Type B pancreatic cell (in vitro differentiated cells): ENCODE measurements at places on chromosomes 12 and 14.

DNA sequence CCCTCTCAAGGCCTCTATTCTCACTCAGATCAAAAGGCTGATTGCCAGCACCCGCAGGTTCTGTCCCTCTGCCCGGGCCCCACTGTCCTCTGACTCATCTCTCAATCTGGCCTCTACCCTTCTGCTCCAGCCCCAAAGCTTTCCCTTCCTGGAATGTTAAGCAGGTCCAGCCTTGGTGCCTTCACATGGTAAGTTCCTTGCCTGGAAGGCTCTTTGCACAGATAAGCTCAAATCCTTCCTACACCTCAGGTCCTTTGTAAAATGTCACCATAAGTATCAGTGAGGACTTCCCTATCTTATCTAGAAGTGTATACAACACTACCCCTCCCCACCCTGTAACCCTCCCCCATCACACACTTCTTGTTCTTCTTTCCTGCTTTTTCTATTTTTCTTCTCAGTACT lies 22.2 kb downstream of the LPCAT3 start:
- no peak for DNase-seq

GRCh38 chr14:34865889-34866574 lies 9.1 kb downstream of the BAZ1A start:
- DNase-seq = no peak

DNA sequence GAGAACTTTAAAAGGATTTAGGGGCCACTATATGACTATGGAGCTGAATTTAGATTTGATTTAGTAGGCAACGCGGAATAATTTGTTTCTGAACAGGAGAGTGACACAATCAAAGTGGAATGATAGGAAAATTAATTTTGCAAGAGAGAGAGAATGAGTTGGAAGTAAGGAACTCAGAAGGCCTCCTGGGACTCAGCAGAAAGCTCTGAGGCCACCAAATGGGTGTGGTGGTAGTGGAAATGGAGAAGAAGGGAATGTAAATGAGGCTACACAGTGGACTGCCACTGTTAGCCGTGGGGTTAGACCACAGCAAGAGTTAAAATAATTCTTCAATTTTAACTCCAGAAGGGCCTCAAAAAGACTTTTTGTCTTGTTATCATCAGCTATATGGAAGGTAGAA lies 102.7 kb downstream of the LRRK2 start:
- no peak for DNase-seq

DNA sequence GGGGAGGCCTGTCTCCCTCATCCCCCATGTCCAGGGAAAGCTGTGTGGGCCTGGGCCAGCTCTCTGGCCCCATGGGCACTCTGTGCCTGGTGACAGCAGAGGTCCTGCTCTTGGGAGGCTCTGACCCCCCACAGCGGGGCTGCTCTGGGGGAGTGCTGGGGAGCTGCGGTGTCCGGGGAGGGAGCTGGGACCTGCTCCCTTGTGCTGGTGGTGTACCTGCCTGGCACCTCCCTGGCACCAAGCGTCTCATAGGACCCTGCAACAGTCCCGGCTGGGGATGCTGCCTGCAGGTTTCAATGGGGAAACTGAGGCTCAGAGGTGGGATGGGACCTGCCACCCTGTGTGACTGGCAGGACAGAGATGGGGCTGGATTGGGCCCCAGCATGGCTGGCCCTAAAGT lies 111.3 kb downstream of the KIF26A start:
- peak; percentile 59 for DNase-seq

DNA sequence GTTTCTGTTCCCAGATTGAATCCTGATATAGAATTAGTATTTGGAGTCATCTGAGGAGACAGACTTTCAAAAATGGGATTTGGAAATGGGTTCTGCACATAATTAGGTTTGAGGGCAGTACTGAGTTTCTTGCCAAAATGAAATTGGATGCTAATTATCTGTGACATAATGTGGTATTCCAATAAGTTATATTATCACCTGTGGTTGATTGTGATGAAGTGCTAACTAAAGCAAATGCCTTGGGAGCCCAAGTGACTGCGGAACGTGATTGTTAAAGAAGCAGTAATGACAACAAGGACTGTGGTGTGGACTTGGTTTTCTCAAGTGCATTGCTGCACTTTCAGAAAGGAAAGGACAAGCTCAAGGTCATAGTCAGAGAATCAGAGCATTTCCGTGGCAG lies 337.0 kb downstream of the IPO8 start:
- no peak for DNase-seq

- no peak for DNase-seq
Measured at GRCh38 chr12:44960423-44960822, 84.3 kb upstream of the NELL2 start.

GRCh38 chr12:11888029-11888428 lies 182.7 kb upstream of the BCL2L14 start:
- no peak for DNase-seq

DNA sequence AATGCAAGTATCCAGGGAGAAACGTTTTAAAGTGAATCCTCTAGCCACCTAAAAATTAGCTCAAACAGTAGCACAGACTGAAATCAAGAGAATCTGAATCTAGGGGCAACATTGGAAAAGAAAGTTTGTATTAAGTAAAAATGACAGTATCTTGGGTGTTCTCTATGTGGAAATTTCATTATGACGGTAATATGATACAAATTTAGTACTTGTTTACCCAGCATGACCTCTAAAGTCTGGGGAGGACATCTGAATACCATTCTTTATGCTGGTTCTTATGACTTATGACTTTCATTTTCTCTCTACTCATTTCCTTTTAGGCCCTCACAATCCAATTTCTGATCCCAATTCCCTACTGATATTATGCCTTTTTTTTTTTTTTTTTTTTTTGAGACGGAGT lies 14.0 kb downstream of the GTSF1 start:
- DNase-seq = no peak

- no peak for DNase-seq
Measured at GRCh38 chr12:128519426-128519825, 252.5 kb downstream of the TMEM132C start.

DNA sequence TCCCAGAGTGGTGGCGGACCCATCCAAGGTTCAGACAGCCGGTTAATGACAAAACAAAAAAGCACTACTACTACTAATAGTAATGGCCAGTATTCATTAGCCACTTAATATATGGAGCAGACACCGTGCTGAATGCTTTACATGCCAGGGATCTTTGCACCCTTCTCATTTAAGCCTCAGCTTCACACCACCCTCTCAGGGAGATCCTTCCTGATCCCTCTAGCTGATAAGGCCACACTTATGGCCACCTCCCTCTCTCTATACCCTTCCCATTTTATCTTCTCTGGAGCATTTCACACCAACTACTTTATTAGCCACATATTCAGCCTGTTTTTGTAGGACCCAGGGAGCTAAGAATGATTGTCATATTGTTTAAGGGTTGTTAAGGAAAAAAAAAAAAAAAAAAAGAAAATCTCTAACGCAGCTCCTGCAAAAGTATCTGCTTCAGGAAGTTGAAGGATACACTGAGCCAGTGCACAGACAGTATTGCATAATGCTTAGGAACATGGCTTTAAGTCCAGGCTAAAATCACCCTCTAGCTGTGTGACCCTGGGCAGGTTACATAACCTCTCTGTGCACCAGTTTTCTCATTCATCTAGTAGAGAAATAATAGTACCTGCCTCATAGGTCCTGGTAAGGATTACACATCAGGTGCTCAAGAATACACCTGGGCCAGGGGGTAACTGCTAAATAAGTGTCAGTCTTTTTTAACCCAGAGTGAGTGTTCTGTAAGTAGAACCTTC lies 29.4 kb downstream of the NUAK1 start:
- DNase-seq = no peak

- no peak for DNase-seq
Measured at GRCh38 chr14:31926123-31926522, 151.0 kb upstream of the ARHGAP5 start.

DNA sequence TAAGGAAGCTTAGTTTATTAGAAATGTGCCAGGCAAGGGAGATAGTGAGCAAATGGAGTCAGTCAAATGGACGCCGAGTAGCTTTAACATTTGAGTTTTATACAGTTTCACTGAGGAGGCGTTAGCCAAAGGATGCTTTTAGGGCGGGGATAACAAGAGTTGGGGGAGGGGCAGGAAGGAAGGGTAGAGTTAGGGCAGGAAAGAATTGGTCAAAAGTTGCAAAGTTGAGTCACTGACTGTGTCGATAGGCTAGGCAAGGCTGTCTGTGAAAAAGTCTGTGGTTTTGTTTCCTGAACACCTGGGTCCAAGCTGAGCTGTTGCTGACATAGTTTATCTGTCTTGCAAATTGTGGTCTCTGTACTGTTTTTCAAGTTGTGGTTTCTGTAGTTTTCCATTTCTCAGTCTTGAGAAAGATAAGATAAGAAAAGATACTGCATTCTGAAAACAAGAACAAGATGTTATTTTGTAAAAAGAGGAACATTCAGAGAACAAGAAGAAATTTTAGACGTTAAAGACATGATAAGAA lies 62.6 kb upstream of the RESF1 start:
- DNase-seq = no peak

DNA sequence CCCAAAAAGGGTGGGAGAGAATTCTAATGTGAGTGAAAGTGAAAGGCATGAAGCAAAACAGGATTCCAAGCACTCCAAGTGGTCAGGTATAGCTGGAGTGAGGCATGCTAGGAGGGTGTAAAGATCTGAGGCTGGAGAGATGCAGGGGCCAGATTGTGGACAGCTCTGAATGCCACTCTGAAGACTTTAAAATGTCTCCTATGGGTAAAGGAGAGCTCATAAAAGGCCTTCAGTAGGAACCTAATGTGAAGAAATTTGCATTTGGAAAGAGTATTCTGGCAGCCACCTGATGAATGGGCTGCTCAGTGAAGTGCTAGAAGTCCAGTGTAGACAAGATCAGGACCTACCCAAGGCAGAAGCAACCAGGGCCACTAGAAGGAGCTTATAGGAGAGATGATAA lies 68.9 kb downstream of the DNAI7 start:
- DNase-seq = no peak

GRCh38 chr14:67358924-67359774 lies 455 bp downstream of the ATP6V1D start:
- DNase-seq = no peak

GRCh38 chr14:64680013-64680713 lies 24.1 kb upstream of the PLEKHG3 start:
- no peak for DNase-seq

- no peak for DNase-seq
Measured at GRCh38 chr12:20410734-20411133, 42.4 kb downstream of the PDE3A start.

DNA sequence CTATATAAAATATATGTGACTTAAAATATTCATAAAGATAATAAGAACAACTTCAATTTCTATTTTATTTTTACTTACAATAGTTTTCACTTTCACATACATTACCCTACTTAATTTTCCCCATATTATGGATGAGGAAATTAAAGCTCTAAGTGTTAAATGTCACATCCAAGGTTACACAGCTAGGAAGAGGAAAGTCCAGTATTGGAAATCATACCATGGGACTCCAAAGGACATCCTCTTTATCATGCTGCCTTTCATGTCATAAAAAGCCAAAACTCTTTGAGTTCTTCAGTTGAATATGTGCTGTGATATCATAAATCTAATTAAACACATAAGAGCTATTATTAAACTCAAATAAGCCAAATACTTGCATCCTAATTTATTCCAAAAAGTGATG lies 172.4 kb upstream of the GARIN2 start:
- DNase-seq = no peak

DNA sequence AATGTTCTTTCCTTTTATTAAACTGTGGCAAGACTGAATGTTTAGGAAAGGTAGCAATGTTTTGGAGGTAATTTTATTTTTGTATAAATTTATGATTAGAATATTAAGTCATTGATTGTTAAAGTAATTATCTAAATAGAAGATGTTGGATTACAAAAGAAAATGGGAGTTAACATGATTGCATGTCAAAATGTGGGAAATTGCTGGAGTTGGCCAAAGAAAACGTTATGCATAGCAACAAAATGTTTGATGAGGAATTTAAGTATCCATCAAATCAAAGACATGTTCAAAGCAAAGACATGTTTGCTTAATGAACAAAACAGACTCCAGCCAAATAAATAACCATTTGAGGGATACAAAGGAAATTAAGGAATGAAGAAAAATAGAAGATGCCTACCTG lies 3.2 kb upstream of the MLH3 start:
- no peak for DNase-seq

GRCh38 chr12:108853426-108853825 lies 4.0 kb downstream of the SSH1 start:
- no peak for DNase-seq

DNA sequence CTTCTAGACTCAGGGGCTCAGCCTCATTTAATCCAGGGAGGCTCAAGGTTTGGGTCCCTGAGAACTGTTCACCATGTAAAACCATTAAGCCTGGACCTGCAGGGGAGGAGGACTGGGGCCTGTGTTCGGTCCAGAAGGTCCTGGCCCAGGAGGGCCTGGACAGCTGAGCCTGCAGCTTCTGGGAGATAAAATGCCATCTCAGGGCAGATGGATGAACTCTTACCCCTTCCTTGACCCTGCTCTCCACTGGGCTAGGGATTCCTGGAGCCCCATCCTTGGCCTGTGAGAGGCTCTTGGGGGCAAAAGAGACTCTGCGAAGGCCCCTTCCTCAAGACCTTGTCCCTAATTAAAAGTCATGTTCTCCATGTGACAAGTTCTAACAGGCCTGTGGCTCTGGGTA lies 51.2 kb downstream of the PRMT8 start:
- no peak for DNase-seq

GRCh38 chr12:3795492-3796133 lies 42.7 kb upstream of the CRACR2A start:
- DNase-seq = no peak

- DNase-seq = no peak
Measured at GRCh38 chr14:90103808-90104207, 42.0 kb downstream of the KCNK13 start.

- no peak for DNase-seq
Measured at GRCh38 chr12:102543494-102544485, 63.4 kb upstream of the IGF1 start.

GRCh38 chr12:12476857-12477531 lies 85.7 kb downstream of the DUSP16 start:
- no peak for DNase-seq

GRCh38 chr14:88798156-88798555 lies 5.4 kb upstream of the EML5 start:
- DNase-seq = no peak

DNA sequence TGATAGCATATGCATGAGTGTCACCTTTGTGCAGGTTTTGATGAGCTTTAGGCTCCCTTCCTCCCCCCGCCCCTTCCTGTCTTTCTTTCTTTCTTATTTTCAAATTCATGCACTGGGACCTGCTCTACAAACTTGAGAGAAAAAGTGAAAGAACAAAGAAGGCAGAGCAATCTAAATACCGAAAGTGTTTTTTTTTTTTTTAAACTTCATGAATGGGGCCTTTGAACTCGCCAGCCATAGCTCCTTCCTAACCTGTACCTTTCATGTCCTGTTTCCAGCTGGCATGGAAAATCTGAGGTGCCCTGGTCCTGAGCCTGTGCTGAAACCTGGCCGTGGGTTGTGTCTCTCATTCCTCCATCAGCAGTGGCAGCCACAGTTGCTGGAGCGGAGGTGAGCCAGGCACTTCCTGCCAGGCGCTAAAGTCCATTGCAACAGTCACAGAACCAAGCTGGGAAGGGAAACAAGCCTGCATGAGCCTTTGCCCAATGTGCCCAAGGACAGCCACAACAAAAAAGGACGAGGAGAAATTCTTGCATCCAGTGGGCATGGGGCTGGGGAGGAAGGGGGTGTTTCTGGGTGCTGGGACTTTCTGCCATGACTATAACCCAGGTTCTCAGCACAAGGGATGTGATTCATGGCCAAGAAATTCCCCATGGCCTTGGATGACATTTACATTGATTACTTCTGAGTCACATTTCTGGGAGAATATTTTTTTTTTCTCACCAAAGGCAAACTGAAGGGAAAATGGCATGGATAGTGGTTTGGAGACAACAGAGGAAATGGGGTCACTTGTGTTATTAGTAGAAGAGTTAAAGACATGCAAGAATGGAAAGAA lies 102.7 kb downstream of the TMEM30B start:
- DNase-seq = no peak
